ENCODE measurements at places on chromosomes 3 and 15.

- DNase-seq, result no peak
Observed at GRCh38 chr15:39202641-39203040, 378.2 kb upstream of the THBS1 start.

DNA sequence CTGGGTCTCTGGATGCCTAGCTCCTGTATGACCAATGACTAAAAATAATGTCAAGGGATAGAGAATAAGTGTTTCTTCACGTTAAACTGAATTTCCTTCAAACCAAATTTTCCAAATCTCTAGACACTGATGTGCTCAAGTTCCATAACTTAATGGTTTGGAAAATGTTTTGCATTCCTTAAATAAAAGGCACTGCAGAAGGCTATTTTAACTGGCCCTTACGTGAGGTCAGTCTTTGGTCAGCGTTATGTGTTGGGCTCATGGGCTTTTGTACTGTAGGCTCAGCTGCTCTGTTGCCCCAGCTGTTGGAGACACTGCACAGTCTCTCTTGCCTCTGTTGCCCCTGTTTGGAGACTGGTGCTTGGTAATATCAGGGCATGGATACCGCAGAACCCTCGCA, 188.5 kb downstream of the TPRG1 start:
- no peak for DNase-seq

DNA sequence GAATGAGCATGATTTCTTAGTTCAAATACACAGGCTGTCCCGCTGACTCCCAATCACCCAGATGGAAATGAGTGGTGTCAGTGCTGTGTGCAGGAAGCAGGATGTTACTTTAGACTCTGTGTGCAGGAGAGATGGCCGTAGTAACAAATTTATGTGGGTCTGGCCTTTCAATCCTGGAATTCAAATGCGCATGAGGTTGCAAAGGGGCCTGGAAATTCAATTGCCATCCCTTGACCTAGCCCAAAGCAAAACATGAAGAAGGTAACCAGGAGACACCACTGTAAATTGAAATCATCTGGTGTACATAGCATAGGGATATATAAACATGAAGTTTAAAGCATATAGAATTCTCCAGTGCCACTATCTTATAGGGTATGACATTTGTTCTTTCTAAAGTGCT, 33.2 kb downstream of the GREM1 start:
- DNase-seq, result no peak

DNA sequence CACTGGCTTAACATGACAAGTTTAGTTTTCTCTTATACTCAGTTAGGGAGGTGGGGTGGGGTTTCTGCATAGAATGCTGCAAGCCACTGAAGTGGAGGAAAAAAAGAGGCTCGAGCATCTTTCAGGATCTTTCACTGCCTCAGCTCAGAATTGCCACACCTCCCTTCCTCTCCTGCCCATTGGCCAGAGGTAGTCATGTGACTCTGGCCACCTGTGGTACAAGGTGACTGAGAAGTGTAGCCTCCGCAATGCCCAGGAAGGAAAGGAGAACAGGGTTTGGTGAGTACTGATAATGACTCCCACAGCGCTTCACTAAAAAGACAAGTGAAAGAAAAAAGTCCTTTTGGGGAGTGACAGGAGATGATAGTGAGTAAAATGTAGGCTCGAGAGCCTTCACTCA, 124.3 kb upstream of the TRIM42 start:
- DNase-seq, result no peak

DNA sequence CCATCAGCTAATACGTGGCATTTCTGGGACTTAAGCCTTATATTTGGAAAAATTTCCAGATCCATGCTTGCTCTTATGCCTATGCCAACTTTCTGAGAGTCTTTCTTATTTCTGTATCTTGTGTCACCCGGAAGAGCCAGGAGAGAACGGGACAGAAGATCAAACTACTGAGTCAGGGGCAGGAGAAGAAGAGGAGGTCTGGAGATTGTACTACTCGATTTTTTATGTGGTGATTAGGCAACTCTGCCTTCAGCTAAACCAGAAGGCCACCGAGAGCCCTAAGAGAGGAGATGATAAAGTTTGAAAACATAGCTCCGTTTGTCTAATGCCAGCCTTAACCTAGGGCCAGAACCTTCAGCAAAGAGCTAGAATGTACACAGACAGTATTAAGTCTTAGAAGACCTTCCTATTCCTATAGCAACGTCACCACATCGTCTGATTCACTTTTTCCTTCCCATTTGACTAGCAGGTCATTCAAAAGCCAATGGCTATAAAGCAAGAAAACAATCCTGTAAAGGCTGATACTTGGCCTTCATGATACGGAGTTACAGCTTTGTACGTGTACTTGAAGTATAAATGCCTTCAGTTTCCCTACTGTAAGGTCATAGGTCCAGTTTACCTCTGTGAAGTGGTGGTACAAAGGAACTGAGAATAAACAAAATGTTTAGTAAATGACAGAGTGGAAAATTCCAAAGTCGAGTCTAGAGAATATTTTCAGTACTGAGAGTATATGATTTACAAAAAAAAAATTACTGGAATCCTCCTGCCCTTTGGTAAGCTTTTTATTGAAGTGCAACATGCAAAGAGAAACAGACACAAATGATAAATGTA, 96.1 kb upstream of the ICE2 start:
- DNase-seq, result no peak

- no peak for DNase-seq
Observed at GRCh38 chr15:86375733-86376280, 296.1 kb downstream of the AGBL1 start.

DNA sequence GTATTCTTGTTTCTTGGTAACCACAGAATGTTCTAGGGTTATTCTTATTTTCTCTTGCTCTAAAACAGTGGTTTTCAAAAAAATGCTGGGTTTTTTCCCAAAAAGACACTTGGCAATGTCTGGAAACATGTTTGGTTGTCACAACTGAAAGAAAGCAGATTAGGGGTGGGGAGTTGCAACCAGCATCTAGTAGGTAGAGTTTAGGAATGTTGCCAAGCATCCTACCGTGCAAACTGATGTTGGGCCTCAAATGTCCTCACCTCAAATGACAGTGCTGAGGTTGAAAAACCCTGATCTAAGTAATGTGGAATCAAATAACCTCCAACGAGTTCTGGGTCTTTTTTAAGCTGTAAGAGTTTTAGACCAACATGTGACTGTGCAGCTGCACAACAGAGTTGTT, 270.5 kb upstream of the STT3B start:
- DNase-seq, result no peak

DNA sequence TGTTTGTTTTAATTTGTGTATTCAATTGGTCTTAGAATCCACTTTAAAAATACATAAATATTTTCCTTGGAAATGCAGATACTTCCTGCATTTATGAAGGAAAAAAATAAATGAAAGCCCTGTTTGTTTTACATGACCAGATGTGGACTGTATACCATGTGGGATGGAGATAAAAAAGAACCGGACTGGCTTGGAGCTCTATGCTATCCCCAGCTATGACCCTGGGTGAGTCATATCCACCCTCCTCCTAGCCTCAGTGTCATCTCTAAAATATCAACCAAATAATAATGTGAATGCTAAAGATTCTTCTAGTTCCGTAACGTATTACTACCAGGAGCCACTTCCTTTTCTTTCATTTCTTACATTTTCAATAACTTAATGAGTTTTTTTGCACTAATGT, 44.5 kb upstream of the PDZRN3 start:
- no peak for DNase-seq

GRCh38 chr15:64842986-64843561, 1.4 kb downstream of the PLEKHO2 start:
- no peak for DNase-seq

- DNase-seq, result no peak
Observed at GRCh38 chr15:70465812-70466211, 297.5 kb downstream of the UACA start.

DNA sequence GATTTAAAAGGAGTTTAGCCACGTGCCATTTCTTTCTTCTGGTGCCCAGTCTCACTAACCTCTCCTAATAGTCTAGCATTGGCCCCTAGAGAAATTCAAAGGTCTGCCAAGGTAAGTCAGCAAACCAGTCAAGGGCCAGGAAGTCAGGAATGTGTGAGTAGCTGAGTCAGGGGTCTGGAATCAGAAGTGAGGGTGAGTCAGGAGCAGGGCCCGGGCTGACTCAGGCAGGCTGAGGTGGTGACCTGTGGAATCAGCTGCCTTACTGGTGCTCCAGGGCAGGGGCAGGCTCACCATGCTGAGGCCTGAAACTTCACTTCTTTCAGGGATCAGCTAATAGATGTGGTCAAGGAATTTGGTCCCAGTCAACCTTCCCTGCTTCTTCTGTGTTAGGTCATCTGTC, 105.8 kb upstream of the MYZAP start:
- DNase-seq, result no peak

GRCh38 chr3:180911876-180912303, 580 bp upstream of the FXR1 start:
- no peak for DNase-seq

DNA sequence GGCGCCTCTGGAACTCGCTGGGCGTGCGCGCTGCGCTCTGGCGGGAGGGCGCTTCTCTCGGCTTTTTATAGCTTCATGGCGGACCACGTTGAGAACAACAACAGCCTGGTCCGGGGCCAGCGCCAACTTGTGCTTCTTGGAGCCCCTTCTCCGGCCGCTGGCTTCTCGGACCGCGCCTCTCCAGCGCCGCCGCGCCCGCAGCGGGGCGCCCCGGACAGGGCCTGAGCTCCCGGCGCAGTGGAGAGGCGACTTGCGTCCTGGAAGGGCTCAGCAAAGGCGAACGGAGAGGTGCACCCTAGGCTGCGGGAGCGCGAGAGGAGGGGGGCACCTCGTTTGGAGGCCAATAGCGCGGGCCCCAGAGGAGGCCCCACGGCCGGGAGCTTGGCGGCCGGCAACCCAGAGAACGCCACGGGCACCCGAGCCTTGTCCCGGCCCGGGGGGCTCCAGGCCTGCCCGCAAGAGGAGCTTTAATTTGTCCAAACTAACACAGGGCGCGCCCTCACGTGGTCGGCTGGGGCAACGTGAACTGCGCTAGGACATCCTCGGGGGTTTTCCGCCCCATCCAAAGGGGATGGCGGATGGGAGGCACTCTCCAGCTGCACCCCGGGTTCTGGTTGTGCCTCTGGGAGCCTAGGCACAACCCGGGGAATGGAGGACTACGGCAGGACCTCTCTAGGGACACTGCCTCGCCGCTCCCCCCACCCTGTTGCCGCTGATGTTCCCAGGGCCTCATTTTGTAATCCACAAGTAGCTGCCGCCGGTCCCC, 37.8 kb downstream of the HMCES start:
- DNase-seq, result peak; percentile 82

DNA sequence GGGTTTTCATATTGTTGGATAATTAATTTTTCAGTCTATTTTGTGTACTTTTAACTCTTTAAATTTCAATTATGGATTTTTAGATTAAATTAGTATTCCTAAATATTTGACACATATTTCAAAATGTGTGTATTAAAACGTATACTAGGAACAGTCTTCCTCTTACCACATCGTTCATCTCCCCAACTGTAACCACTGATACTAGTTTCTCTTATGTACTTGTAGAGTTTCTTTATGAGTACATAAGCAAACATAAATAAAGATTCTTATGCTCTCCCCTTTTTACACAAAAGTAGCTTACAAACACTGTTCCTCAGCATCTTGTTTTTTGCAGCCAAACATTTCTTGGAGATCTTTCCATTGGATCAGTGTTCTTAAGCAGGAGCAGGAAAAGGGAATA, 45.9 kb downstream of the CMSS1 start:
- no peak for DNase-seq

GRCh38 chr3:107283948-107284347, 93.3 kb upstream of the CCDC54 start:
- DNase-seq, result no peak

DNA sequence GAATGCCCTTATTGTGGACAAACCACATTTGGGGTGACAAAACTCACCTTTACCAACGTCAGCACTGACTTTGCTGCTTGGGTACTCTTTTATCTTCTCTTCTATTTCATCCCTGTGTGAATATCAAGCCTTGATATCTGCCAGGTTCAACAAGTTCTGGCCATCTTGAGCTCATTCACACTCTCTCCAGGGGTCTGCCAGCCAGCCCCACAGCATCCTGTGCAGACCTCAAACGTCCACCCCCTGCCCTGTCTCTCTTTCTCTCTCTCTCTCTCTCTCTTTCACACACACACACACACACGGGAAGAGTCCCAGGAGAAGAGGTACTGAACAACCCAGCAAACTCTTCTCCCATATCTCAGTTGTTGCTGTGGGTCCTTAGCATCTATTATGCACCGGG, 10.7 kb downstream of the ILDR1 start:
- no peak for DNase-seq

- DNase-seq, result no peak
Observed at GRCh38 chr3:197224034-197224444, 74.4 kb downstream of the DLG1 start.
